ENCODE measurements at places on chromosomes 2 and 18. TPM values are rescaled to one million over a fixed set of nuclear protein-coding genes. Genes with fewer than 3 reads are reported as not detected.

GRCh38 chr2:184363213-184363612 is 235.1 kb upstream of the ZNF804A start:
- H3K27ac ChIP-seq: no peak overlapping the region
- no peak for DNase-seq
- no peaks in the 10 kb centered on the region for H3K36me3 ChIP-seq
- H3K4me3 ChIP-seq: no peak overlapping the region
- H3K4me1 ChIP-seq: no peaks in the 10 kb centered on the region

DNA sequence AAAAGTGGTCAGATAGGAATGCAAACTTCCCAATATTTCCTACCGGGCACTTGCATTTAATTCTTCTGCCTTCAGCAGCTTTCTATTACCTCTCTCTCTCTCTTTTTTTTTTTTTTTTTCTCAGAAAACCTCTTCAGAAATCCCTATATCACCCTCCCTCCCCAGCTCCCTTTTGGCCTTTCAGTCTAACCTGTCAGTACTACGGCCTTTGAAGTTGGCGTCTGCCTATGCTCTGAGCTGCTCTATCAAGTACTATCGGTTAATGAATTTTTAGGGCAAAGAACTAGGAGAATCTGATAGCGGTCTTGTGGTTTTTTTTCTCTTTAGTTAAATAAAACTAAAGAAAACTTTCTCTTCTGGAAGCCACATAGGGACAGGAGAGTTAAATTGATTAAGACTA is 122.4 kb upstream of the MAPRE2 start:
- no peak overlapping the region for H3K4me3 ChIP-seq
- no peak overlapping the region for H3K27ac ChIP-seq
- H3K4me1 ChIP-seq: no peaks in the 10 kb centered on the region

The MALT1 gene
- total RNA-seq: 27.1 TPM

The ANKRD53 gene
- total RNA-seq: not detected

The TNFRSF11A gene
- total RNA-seq: 3.5 TPM

All from esophagus squamous epithelium (tissue), 5 donors.